DMS53 (cell line): ENCODE measurements at places on chromosomes 2 and 18.

GRCh38 chr2:171878481-171878993 is 15.5 kb downstream of the SLC25A12 start:
- DNase-seq = peak; percentile 76

- DNase-seq = peak; percentile 26
These were observed 37.7 kb downstream of the BCL11A start for GRCh38 chr2:60515721-60516226.

- no peak for DNase-seq
These were observed 194.5 kb downstream of the UBE2E3 start for GRCh38 chr2:181174611-181175580.

- DNase-seq = no peak
These were observed 553.7 kb downstream of the SLC4A3 start for GRCh38 chr2:220181165-220181564.

DNA sequence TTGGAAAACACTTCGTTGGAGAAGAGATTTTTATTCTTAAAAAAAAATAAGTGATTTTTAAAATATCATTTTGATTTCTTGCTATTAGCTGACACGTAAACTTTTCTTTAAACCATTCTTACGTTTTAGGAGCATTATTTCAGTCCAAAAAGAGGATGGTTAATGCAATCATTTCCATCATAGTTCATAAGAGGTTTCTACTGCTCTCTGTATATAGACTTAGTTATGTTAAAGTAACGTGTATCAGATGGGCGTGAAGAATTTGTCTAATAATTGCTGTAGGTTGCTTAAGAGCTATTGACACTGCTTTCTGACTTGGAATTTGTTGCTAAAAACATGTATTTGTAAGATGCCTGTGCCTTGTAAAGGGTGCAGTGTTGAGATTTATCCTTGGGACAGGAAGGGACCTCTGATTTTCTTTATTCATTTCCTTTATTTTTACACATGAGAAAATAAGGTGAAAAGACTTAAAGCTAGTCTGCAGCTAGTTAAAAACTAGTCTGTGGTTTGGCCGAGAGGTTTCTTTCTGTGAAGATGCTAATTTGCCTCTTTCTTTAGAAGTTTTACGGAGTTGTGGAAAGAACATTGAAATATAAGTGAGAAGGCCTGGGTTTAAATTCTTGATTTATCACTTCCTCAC is 2.9 kb downstream of the ANKRD12 start:
- no peak for DNase-seq
